ENCODE measurements at places on chromosomes 2 and 18. TPM values are rescaled to one million over a fixed set of nuclear protein-coding genes. Genes with fewer than 3 reads are reported as not detected.

Gene CD226
- total RNA-seq: 2.9 TPM

Gene TUBA4A
- total RNA-seq: 40.6 TPM

Gene SPATA3
- total RNA-seq: not detected

Gene REG1B
- 8.1 TPM for total RNA-seq

Gene LHCGR
- 0.32 TPM for total RNA-seq

Gene TXNDC2
- not detected for total RNA-seq

Gene ALMS1
- 21.5 TPM for total RNA-seq

Gene PLEK
- total RNA-seq: 9.4 TPM

Gene REG3A
- total RNA-seq: 2.9 TPM

Gene ALK
- total RNA-seq: 0.20 TPM

Gene SIX3
- total RNA-seq: not detected

Gene ST8SIA3
- total RNA-seq: 2.9 TPM

Gene TRABD2A
- 0.52 TPM for total RNA-seq

Gene PCARE
- total RNA-seq: not detected

Gene SGPP2
- 44.8 TPM for total RNA-seq

Gene ANKRD62
- total RNA-seq: not detected

DNA sequence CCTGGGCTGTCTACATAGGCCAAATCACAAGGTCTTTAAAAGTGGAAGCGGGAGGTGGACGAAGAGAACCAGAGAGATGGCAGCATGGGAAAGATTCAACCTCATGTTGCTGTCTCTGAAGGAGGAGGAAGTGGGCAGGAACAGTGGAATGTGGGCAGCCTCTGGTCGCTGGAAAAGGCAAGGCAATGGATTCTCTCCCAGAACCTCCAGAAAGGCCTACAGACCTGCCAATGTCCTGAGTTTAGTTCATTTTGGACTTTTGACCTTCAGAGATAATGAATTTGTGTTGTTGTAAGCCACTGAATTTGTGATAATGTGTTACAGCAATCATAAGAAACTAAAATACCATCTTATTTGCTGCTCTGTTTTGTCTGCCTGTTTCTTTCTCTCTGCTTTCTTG lies 122.5 kb downstream of the RNF152 start:
- no peak for DNase-seq

- no peak for DNase-seq
Measured at GRCh38 chr2:26731714-26732113, 32.4 kb upstream of the SLC35F6 start.

DNA sequence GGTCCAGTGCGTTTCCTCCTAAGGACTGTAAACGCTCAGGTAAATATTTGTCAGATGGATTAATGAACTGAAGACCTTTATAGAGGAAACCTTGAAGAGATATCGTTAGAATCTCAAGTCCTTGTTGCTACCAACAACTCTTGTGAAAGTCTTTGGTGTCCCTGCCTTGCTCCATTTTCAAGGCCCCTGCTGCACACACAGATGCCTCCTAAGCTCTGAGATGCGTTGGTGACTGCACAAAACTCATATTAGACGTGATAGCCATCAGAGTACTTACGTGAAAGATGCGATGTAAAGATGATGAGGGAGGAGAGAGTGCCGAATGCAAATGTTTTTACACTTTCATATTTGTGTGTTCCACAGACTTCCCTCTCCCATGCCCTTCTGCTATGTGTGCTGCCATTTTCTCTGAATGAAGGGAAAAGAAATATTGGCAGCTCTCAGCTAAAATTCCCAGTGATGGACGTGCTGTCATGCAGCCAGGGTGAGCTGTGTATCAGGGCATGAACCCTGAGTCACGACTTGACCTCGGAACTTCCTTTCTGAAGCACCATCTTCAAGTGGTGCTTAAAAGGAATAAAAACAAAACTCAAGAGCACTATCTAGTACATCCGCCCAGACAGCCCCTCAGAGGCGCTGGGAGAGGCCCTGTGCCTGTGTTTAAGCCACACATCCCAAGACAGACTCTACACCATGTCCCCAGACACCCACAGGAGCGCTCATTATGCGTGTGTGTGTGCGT lies 117.4 kb downstream of the FAM210A start:
- no peak for DNase-seq

DNA sequence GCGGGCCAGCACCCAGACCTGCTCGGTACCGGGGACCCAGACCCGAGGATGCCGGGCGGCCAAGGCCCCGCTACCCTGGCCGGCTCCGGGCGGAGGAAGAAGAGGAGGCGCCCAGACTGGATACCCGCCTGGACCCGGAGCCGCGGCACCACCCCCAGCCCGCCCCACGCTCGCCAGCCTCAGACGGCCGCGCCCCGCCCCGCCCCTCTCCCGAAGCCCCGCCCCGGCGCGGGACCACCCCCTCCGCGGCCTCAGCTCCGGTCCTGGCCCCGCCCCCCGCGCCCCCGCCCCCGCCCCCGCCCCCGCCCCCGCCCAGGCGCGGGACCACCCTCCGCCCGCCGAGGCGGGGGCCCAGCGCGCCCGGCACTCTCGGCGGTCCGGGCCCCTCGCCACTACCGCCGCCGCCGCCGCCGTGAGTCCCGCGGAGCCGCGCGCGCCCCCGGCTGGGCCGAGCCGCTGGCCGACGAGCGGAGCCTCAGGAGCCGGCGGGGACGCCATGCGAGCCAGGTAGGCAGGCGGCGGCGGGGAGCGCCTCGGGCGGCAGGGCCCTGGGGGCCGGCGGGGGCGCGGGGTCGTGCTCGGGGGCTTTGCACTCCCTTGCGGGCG lies at the start of gene SH3BP4:
TSS of gene SH3BP4 (plus strand) at position 354 of the 606 bp plus-strand sequence. CDS start 82,986 bp downstream, outside the sequence.
- peak; percentile 86 for DNase-seq

DNA sequence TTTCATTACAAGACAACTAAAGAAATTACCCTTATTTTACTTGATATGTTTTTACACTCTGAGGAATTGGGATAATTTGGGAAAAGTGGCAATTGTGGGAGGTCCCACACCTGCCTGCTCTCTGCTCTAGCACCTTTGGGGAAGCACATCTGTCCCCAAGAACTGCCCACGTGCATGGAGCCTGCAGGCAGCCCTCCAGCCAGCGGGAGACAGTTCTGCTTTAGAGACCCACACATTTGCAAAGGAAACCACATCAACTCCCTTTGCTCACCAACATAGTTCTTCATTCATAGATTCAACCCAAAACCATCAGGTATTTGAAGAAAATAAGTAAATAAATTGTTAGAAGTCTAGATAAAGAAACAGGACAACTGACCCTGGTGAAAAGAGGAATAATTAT lies 239.9 kb upstream of the ID2 start:
- DNase-seq: no peak

- DNase-seq: no peak
Measured at GRCh38 chr2:48749291-48750127, 6.0 kb downstream of the LHCGR start.

DNA sequence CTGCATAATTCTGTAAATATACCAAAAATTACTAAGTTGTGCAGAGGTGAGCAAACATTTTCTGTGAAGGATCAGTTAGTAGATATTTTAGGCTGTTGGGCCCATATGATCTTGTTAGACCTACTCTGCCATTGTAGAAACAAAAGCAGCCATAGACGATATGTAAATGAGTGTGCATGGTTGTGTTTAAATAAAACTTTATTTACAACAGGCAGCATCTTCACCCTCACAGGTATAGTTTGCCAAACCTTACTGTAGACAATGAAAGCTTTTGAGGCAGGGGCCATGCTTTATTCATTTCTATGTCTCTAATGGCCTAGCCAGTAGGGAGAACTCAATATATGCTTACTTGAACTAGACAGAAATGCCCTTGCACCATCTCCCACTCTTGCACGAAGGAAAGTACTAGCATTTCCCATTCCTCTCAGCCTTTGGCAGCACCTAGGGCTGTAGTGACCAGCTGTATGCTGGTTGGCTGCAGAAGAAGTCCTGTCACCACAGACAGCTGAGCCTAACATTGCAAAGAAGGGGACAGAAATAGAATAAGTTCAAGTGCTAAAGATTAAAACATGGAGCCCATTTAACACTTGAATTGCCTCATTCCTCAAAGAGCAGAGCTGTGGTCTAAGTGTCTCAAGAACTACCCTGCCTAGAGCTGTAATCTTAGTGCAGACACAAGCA lies 305.1 kb upstream of the MGAT5 start:
- no peak for DNase-seq

DNA sequence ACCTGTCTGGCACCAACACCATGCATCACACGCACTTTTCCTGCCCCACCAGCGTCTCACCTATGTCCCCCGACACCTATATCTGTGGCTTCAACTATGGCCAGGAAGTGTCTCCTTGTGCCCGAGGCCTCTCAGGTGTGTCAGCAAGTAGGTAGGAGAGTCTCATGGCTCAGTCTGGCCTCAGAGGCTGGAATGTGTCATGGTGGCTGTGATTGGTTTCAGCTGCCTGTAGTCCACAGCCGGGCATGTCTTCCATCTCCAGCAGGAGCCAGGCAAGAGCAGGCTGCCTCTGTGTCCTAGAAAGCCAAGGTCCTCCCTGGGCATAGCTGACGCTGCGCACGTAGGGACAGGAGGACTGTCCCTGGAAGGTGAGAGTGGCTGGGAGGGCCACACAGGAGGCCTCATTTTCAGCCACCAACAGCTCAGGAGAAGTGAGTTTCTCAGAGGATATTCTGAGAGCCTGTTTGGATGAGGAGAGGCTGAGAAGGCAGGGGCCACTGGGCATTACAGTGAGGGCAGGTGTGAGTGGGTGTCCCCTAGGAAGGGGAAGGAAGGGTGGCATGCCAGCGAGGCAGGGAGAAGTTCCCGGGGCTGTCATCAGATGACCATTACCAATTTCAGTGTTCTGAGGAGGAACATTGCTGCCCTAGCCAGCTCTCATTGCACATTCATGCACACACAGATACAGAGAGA lies 47.2 kb downstream of the SDC1 start:
- no peak for DNase-seq

DNA sequence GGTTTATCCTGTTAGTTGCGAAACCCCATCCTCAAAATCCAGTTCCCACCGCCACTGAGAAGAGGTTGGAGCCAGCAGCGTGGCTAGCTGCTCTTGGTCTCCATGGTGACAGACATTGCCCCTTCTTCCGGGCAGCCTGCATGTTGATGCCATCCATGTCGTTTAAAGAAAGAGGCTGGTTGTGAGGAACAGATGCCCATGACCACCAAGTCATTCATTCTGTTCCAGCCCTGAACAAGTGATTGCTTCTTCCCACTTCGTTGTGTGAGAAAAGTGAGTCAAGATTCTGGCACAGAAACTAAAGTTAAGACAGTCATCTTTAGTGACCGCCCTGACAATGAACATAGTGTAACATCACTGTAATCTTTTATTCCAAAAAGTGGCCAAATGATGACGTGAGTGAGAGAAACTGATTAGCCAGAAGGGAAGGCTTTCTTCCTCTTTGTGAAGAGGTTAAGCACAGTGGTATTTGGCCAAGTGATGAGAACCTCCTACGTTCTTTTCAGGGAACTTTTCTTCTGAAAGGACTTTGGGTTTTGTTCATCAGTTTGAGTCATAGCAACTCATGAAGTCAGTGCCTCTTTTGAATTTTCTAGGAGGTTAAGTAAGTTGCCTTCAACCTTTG lies 272.5 kb downstream of the GALR1 start:
- DNase-seq: no peak

DNA sequence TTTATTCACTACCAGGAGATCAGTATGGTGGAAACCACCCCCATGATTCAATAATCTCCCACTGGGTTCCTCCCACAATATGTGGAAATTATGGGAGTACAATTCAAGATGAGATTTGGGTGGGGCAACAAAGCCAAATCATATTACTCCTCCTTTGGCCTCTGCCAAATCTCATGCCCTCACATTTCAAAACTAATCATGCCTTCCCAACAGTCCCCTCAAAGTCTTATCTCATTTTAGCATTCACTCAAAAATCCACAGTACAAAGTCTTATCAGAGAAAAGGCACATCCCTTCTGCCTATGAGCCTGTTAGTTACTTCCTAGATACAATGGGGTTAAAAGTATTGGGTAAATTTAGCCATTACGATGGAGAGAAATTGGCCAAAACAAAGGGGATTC lies 989.5 kb upstream of the CNTNAP5 start:
- DNase-seq: no peak

- no peak for DNase-seq
Measured at GRCh38 chr2:71778936-71779773, 325.8 kb downstream of the DYSF start.

- DNase-seq: no peak
Measured at GRCh38 chr18:45037618-45038017, 356.9 kb downstream of the SETBP1 start.

- DNase-seq: no peak
Measured at GRCh38 chr2:128282246-128282975, 36.3 kb downstream of the HS6ST1 start.

- DNase-seq: no peak
Measured at GRCh38 chr2:224378701-224379097, 23.2 kb downstream of the FAM124B start.

DNA sequence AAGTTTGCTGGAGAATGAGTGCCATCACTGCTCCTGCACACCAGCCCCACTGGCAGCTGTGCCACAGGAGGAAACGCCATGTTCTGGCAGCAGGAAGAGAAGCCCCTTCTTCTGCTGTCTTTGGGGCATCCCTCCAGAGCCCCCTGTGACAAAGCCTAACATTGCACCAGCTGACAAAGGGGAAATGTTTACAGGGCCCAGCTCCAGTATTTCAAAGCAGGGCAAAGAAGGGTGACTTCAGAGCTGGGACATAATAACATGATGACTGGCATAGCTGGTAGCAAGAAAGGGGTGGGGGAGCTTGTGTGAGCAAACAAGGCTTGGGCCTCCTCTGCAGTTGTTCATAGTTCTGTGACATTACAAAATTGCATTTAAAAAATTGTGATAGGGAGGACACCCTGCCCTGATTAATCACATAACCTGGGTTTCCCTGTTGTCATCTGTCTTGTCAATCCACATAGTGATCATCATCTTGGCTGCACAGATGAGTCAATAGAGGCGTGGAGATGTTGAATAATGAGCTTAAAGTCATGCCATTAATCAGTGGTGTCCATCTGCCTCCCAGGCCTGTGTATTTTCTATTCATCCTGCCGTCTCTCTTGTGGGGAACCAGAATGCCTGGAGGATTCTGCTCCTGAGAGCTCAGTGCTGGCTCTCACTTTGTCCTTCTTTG lies 29.1 kb upstream of the PDIA6 start:
- DNase-seq: no peak

DNA sequence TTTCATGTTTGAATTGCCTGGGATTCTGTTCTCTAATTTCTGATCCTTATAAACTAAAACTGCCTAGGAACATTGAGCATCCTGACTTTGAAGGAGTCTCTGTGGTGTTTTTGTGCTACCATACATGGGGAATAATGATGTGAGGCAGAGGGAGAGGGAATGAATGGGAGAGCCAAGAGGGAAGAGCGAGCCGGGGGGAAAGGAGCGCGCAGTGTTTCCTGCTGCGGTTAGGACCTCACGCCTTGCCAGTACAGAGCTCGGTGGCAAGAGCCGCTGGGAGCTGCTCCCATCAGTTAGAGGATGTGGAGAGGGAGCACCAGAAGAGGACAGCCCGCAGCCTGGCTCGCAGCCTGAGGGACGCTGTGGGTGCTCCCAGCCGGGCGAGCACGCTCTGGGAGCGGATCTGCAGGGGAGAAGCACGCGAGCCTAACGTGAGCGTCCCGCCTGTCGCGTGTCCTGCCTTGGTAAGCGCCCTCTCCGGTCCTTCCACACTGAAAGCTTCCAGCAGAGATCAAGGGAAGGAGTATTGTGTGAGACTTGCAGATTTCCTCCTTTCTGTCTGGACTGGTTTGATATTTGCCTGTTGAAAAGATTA lies 114.7 kb downstream of the FAM210A start:
- peak; percentile 36 for DNase-seq

All from mucosa of gallbladder (tissue), 1 donor.